ENCODE measurements at places on chromosomes 7 and 10.

DNA sequence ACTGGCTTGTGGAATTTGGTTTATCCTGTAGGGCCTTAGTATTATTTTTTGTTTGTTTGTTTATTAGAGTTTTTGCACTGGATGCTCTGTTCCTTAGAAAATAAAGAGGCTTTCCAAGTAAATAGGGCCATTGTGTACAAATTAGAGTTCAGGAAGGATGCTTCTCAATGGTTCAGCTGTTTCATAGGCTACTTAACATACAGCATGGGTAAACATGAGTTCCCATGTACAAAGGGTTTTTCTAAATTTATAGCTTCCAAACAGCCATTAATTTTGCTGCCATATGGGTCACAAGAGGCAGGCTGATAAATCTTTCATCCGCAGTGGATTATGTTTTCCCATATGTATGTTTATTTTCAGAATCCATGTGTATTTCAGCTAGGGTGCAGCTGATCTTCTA, 121.6 kb upstream of the WDR11 start:
- no peak for DNase-seq

GRCh38 chr7:17255926-17256325, 42.5 kb upstream of the AHR start:
- no peak for DNase-seq

DNA sequence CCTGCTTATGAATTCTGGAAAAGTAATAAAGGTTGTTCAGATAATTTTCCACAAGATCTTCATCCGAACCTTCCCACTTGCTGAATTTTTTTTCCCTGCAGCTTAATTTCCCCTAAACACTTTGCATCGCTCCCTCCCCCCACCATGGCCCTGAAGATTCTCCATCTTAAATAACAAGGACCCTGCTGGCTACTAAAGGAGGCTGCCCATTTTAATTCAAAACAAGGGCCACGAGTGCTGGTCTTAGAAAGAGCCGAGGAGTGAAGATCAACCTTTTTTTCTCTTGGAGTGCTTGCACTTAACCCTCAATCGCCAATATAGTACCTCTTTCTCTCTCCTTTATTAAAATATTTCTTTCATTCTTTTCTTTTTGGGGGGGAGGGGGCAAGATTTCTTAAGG, 9.2 kb upstream of the SP8 start:
- DNase-seq = no peak

DNA sequence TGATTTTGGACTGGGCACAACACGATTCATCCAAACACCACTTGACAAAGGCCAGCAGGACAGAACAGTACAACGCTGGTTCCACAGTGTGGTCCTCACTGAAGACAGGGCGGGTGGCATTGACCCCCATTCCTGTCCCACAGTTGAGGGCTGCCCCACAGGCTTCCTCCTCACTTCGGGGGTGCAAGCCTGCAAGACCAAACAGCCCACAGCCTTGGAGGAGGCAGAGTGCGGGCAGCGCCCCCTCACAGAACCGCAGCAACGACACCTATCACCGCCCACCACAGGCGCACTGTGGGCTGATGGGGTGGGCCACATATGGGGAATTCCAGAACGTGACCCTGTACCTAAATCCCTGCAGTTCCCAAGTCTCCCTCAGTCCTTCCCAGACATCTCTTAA, 70.6 kb downstream of the PTPRN2 start:
- DNase-seq = no peak

GRCh38 chr10:35822316-35822715, 180.2 kb upstream of the FZD8 start:
- peak; percentile 12 for DNase-seq

GRCh38 chr7:98372993-98373392, 27.9 kb downstream of the BAIAP2L1 start:
- DNase-seq = peak; percentile 42

- no peak for DNase-seq
These were observed 44.3 kb upstream of the PRKAR1B start for GRCh38 chr7:771234-772004.

DNA sequence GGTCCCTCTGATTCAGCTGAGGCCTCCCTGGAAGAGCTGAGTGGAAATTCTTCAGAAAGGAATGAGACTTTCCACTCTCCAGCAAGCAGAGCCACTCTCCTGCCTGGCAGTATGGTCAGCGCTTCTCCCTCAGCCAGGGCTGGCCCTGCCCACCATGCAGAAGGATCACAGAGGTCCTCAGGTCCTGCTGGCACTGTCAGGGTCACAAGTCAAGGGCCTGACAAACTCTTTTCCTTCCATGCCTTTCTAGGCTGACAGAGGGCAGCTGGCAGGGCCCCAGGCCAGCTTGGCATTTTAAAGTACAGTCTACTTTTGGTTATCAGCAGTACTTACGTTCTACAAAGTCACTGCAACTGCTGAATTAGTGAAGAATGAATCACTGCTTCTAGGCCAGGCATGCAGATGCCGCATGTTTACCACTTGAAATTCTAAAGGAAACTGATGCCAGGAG, 119.3 kb upstream of the FRMD4A start:
- no peak for DNase-seq

- DNase-seq = no peak
These were observed 222.8 kb downstream of the LHFPL3 start for GRCh38 chr7:104551226-104551625.

DNA sequence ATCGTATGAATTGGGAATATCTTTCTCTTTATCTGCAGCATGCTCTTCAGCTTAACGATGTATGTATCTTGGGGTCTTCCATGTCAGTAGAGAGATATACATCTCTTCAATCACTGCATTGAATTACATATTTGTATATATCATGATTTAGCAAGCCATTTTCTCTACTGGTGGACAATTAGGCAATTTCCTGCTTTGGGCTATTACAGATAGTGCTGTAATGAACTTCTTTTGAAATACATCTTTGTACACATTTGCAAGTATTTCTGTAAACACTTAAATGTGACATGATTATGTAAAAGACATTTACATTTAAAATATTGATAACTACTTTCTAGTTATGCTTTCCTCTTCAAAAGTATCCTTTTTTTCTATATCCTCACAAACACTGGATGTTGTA, 199.0 kb downstream of the PPP1R9A start:
- DNase-seq = no peak

GRCh38 chr7:8724080-8724718, 290.8 kb downstream of the NXPH1 start:
- no peak for DNase-seq

DNA sequence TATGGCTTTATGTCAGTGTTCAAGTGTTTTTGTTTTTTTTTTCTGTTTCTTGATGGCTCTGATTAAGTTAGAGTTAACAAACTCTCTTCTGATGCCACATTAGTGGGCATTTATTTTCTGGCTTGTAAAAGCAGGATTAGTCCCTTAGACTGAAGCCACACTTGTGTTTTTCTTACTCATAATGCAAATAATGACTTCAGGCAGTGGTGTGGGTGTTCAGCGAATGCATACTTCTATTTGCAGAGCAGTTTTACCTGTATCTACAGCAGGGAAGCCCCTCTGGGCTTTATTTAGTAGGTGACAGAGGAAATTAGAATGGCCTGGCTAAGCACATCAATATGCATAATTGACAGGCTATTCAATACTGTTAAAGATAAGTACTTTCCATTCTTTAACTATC, 79.9 kb downstream of the CNNM2 start:
- DNase-seq = no peak

DNA sequence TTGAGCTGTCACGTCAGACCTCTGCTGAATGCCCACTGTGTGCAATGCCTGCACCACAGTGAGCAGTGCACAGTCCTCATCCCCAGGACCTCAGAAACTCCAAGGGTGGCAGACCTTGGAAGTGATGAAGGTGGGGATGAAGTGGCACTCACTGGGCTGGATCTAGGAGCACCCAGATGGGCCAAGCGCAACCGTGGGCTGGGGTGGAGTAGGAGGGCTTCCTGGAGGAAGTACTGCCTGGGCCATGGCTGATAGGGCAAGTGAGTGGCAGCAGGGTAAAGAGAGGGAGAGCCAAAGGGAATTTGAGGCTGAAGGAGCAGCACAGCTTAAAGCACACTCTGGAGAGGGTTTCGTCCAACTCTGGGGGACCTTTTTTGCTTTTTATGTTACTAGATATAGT, 52.3 kb downstream of the RBM20 start:
- DNase-seq = no peak

GRCh38 chr7:31603046-31603445, 84.0 kb upstream of the PPP1R17 start:
- DNase-seq = no peak

DNA sequence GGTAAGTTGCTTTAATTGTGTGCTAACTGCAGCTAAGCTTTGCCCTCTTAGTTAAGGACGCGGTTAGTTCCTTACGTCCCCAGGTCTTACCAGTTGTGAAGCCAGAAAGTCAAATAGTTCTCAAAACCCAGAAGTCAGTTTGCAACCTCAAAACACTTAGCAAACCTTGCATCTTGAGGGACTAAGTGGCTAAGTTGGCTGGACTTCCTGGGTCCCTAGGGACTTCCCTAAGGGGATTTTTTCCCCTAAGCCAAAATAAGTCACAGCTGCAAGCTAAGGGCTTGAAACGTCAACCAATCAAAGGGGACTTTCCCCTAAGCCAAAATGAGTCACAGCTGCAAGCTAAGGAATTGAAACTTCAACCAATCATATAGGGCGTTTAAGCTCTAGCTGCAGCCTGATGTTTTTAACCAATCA, 36.2 kb upstream of the HECW1 start:
- no peak for DNase-seq

DNA sequence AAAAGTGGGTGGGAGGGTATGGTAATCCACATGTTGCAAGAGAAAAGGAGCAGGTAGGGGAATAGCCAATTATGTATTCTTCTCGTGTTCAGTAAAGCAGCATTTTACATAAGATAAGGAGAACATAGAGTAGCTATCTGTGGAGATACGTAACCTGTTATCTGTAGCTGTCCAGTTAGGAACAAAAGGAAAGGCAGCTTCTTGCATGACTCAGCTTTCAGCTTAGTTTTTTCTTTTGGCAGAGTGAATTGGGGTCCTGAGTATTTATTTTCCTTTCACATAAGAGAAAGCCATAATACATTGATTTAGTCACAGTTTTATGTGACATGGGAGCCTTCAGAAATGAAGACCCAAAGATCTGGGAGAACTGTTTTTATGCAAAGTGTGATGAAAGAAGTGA, 116.7 kb upstream of the IMMP2L start:
- DNase-seq = no peak

GRCh38 chr10:73183667-73184281, 15.9 kb downstream of the FAM149B1 start:
- peak; percentile 37 for DNase-seq

DNA sequence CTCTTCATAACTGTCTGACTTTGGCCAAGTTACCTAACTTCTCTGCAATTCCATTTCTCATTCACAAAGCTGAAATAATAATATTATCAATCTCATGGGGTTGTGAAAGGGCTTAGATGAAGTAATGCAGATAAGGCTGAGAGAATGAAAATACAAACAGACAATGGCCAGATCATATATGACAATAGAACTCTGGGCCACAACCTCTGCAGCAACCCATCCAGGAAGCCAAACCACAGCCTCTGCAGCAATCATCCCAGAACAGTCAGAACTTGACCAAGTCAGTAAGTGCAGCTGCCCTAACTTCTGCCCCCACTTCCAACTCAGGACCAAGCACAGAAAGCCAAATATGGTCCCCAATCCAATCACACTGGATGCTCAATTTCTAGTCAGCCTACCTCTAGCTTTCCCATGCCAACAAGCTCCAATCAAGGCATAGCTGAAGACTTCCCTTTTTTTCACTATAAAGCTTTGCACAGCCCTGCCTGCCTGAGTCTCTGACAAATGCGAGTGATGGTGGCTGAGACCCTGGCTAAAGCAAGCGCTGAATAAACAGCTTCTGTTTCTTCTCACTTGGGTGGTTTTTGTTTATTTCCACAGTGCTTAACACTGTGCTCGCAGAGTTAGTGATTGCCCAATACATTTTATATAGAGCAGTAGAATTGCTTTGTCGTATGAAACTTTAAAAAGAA, 34.8 kb upstream of the TNPO3 start:
- no peak for DNase-seq

DNA sequence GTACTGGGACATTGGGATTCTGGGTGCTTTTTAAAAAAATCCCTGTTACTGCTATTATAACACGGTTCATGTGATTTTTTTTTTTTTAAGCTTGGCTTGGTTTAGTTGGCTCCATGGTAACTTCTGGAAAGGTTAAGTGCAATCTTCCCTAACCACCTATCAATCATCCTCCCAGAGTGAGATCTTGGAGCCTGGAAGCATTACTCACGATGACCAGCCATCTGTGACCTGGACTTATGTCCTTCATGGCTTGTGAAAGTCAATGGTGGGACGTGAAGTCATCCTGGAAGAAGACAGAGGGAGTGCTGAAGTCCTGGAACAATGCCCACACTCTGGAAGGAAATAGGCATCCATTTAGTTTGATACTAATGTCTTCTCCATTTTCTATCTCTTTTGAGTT, 135.5 kb upstream of the FRMD4A start:
- DNase-seq = no peak

DNA sequence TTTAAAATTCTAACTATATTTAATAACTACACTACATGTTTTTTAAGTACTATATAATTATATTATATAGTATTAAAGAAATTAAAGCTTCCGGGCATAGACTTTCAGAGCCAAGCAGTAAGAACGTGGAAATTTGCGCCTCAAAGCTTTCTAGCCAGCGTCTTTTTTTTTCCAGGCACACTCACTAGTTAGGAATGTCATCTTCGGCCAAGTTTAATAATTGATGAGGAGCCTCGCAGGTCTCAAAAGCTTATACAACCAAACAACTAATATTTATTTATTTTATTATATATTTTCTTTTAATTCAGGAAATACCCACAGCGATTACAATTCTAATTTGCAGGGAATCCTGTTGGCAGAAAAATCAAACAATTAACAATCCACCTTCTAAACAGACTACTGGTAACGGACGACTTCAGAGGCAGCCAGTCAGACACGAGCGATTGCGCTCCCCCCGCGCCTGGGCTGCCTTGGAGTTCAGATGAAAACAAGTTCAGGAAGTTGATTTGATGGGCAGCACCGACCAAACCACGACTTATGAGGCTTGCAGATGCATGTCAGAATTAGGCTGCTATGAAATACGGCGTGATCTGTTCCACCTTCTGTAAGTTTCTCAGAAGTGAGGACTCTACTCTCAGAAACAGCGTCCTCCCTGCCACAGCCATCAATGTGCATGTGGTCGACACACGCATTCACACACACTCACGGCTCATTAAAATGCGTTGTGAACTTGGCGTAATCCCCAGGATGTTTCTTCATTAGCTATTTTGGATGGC, 431.8 kb upstream of the MGMT start:
- no peak for DNase-seq

DNA sequence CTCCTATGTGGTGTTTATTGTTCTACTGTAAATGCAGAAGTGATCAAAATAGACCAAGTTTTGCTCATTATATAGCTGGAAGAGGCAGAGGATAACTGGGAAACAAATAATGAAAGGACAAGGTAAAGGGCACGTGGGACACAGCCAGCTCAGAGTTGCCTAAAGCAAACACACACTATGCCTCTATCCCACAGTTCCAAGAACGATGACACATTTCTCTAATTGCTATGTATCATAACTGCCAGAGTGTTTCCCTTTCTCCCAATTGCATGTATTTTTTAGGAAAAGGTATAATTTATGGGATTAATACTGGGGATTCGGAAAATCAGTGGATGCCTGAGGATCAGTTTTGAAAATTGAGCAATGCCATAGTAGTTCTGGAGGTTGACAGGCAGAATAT, 49.0 kb downstream of the CCDC71L start:
- no peak for DNase-seq

GRCh38 chr10:102157224-102157623, 5.0 kb downstream of the NOLC1 start:
- no peak for DNase-seq

Measured in AG04449 (cell line).